ENCODE measurements at places on chromosomes 4 and X.

- DNase-seq = no peak
These were observed 381.5 kb upstream of the GALNT7 start for GRCh38 chr4:172787111-172787510.

- no peak for DNase-seq
These were observed 54.4 kb upstream of the CLNK start for GRCh38 chr4:10738826-10739489.

DNA sequence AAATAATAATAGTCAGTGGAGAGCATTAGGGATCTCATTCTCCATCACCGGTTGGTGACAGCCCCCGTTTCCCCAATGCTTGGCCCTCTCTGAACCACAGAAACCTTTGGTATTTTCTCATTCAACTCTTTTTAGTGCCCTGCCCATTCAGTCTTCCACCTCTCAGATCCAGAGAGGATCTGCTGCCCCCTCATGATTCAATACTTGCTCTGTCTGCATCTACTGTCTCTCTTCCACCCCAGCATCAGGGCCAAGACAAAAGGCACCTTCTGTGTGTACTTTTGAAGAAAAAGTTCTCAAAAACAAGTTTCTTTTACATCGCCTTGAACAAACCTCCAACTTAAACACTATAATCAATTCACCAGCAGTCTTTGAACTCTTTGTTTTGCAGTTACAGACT lies 19.3 kb downstream of the CLTRN start:
- no peak for DNase-seq

DNA sequence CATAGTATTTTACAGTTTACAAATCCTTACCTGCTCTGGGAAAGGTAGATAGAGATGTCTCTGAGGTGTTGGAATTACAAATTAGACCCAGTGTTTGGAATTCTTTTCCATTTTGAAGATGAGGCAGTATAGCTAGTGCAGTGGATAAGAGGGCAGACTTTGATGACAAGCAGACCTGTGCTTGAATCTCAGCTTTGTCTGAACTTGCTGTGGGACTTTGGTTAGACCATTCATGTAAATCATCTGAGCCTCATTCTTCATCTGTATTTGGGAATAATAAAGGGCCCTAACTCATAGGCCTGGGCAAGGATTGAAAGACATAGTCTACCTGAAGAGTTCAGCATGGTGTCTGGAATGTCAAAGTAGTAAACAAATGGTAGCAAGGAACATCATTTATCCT lies 77.2 kb upstream of the BOD1L1 start:
- no peak for DNase-seq

GRCh38 chrX:750812-751211 lies 120.2 kb downstream of the SHOX start:
- no peak for DNase-seq

- no peak for DNase-seq
These were observed 51.1 kb upstream of the PPP2R3B start for GRCh38 chrX:437661-438390.

DNA sequence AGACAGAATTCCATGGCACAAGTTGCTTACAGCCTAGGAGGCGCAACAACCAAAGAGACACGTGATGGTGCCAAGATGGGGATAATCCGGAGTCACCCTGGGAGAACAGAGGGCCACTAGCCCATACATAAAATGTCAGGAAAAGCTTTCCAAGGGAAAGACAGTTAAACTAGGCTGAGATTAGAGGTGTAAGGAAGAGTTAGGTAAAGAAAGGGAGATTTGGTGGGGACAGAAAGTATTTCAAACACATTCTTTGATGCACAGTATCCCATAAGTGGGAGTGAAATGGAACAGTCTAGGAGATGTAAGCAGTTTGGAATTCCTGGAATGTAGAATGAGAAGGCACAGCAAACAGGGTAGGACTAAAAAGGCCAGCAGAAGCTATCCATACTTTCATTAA lies 860.9 kb upstream of the LCORL start:
- DNase-seq = no peak

DNA sequence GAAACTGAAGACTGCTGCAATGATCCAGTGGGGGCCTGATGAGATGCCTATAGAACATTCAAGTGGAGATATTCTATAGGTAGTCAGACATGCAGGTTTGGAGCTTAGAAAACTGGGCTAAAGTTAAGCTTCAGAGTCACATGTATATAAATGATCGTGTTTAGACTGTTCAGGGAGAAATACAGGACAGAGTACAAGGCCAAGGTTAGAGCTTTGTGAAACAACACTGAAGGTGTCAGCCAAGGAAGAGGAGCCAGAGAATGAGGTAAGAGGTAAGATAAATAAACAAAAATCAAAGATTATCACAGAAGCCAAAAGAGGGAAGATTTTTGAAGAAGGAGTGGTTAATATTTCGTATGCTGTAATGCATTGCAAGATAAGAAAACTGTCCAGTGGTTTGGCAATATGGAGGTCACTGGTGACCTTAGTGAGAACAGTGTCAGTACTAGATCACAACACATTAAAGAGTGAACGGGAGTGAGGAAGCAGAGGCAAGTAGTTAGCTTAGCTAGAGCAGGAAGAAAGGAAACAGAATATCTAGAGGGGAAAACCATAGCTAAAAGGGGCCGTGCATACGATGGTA lies 58.0 kb upstream of the KLHL13 start:
- DNase-seq = no peak

DNA sequence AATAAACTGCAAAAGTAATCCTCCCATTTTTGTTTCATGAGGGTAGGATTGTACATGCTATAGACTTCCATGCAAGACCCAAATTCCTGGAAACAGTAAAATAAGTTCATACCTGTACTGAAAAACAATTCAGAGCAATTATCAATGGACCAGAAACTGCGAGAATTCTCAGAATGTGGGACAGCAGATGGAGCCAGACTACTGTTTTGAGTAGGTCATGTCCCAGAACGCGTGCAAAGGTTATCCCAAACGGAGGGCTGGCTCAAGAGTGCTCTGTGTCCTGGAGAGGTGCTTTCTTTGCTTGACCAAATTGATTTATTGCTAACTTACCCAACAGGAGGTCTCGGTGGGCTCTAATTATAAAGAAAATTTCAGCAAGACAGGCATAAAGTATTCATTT lies 1.7 kb upstream of the MAGEH1 start:
- no peak for DNase-seq

GRCh38 chrX:131649741-131650140 lies 105.9 kb downstream of the OR13H1 start:
- DNase-seq = no peak

DNA sequence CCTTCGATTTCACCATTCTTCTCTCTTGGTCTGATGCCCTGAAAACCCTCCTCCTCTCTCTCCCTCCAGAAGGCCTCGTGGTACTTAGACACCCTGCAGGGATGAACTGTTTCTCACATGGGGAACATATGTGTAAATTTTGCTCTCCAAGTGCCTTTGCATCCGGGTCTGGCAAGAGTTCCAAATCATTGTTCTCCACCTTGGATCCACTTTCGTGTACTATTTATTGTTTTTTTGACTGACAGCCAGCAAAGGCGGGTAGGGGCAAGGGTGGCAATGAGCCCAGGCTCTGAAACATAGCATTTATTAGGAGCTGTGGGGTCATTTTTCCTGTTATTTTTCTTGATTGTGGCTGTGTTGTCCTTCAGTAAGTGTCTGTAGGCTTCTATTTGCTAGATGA lies 81.7 kb downstream of the RTL5 start:
- DNase-seq = no peak

DNA sequence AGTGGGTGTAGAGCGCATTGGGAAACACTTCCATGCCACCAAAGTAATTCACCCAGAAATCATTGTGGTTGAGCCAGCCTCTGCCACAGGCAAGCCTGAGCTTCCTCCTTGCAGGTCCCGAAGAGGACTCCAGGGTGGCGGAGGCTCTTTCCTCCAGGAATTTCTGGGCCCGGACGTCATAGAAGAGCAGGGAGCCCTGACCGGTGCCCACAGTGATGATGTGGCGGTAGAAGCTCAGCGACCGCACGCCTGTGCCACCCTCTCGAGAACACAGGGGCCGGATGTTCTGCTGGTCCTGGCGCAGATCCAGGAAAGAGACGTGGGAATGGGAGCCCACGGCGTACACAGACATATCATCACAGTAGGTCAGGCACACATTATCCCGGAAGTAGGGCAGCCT lies 1.3 kb downstream of the DCAF12L1 start:
- no peak for DNase-seq
